ENCODE measurements at places on chromosomes 6 and 20.
A peak's percentile ranks its signal among the peaks of the same experiment; 100 is the strongest.

DNA sequence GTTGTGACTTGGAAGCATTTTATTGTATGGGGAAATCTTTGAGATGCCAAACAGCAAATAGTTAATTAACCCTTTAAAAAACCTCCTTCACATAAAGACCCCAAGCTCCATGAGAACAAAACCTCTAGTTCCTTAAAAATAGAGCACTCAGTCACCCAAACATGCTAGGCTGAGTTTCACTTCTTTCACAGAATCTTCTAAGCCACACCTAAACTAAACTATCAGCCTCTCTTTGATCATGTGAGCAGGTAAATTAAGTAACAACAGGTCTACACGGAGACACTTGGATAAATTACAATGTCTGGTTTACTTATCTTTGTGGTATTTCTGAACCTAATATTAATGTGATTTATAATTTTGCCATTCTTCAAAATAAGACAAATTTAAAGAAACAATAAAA lies 205.2 kb upstream of the MARCKS start:
- DNase-seq: no peak

GRCh38 chr6:128713461-128713860 lies 169.5 kb upstream of the LAMA2 start:
- no peak for DNase-seq

GRCh38 chr6:52125139-52125538 lies 37.7 kb upstream of the PKHD1 start:
- no peak for DNase-seq

DNA sequence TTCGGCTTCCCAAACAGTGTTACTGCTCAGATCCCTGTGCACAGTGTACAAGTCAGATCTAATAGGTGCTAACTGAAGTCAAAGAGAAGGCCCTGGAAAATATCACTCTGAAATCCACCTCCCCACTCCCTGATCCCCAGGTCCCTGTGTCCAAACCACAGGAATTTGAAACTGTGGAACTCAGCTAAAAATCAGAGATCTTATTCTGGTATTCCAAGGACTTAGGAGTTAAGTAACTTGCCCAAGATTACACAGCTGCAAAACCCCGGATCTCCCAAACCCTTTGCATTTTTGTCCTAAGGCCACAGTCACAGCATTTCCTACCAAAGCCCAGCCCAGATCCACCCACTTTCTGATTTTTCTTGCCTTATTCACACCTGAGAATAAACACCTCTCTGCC lies 32.3 kb upstream of the SLC23A2 start:
- DNase-seq: no peak

DNA sequence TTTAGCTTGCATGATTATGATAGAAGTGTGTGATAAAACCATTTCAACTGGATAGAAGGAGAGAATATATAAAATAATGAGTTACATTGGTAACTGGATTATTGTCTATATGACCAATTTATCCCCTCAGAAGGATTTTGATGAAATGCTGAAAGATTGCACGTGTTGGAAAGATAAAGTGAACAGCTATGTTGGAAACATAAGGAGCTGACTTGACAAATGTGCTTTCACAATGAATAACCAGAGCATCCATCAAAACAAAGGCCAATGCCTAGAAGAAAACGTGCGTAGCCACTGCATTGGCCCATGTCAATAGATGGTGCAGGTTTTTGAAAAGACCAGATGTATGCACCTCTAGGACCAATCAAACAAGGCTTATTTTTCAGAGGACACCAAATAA lies 168.8 kb downstream of the TMEM200A start:
- DNase-seq: no peak

DNA sequence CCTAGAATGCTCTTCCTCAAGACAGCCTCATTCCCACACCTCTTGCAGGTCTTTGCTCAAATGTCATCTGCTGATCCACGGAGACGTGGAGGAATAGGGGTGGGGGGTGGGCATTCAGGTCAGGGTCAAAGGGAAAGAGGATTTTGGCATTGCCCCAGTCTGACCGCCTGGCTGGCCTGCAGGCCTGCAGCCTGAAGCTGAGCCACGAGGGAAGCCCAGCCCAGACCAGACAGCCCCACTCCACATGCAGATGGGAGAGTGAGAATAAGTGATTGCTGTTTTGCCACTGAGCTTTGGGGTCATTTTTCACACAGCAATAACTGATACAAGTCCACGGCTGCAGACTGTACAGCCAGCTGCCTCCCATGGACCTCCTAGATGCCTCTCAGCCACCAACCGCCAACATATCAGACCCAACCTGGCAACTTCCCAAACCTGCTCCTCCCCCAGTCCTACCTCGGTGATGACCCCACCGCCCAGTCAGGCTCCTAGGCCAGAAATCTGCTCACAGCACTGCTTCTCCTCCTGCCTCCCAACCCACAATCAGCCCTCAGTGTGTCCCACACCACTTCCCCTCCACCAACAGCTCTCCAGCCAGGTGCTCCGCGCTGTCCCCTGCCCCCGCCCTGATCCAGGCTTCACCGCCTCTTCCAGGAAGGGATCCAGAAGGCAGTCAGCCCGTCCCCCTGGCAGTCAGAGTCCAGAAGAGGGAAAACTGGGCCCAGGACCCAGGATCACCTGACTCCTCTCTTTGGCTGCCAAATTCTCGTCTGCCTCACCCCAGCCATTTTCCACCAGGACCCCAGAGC lies 14.0 kb downstream of the KIAA1755 start:
- DNase-seq: no peak

- DNase-seq: no peak
Observed at GRCh38 chr6:13600036-13600435, 15.1 kb upstream of the NOL7 start.

DNA sequence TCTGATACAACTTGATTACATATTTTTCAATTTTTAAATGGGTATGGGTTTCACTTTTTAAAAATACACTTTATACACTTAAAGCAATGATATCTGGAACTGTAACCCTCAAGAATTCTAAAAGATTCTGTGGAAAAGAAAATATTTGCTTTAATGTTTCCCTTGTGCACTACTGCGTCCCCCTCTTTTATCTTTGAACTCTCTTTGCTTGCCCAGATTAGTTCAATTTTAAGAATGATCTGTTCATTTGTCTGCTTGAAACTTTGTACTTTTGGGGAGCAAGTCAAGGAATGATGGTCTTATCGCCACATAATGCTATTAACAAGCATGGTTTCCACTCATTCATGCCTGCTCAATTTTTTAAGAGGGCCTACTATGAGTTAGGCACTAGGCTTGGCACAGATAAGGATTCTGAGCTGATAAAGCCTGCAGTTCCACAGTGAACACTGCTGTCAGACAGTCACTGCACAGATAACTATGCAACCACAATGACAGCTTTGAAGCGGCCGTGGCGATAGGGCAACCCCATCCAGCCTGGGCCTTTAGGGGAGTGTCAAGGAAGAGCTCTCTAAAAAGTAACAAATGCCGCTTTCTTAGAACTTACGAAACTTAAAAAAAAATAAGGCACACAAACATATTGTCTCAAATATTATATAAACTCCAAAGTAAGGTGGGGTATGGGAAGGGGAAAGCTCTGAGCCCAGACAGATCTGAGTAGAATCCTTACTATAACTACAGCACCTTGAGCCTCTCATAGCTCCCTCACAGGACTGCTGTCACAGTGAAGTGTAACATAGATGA lies 29.7 kb downstream of the FYN start:
- DNase-seq: no peak

DNA sequence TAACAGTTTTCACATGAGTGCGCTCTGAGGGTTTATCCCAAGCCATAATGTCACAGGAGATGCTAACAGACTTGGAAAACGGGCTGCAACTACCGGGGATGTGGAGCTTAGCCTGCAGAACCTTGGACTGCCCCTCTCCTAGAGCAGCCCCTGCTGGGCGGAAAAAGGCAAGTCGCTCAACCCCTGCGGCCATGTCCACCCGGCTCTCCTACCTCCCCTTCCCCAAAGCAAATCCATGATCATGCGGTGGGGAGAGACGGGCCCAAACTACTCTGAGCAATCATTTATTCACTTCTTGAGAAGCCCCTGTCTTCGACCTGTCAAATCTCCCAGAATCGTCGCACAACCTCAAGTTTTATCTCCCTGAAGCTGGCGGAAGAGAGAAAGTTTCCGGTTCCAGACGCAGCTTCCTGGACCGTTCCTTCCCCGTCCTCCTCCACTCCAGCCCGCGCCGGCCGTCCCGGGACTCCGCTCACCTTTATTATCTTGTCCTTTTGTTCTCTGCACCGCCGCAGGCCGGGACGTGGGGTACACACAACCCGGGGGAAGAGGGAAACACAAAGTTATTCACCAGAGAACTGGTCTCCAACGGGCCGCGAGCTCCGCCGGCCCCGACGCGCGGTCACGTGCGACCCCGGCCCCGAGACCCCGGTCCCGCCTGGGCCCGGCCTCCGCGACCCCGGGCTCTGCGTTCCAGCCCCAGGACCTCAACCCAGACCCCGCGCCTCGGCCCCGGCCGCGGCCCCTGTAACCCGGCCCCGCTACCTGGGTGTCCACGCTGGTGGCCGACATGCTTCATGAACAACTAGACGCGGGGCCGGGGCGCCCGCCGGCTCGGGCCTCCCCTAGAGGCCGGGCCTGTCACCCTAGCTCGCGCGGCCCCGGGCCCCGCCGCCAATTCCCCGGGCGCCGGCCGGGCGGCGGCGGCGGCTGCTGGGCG lies 560 bp downstream of the YTHDF1 start:
- DNase-seq: peak; percentile 78

GRCh38 chr20:17661121-17661744 lies 20.8 kb downstream of the RRBP1 start:
- no peak for DNase-seq

DNA sequence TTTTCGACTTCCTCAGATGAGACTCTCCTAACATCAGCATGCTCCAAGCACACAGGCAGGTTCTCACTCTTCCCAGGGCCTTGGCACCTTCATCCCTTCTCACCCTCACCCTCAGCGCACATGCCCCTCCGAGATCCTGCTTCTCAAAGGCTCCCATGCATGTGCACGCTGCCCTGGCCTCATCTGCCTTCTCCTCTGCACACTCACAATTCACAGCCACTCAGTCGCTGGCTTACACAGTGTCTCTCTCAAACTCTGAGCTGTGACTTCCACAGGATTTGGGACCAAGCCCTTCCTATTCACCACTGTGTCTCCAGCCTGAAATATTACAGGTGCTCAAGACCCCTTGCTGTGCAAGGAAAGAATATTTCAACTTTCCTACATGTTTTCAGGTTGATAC lies 30.3 kb downstream of the WDR27 start:
- DNase-seq: no peak

DNA sequence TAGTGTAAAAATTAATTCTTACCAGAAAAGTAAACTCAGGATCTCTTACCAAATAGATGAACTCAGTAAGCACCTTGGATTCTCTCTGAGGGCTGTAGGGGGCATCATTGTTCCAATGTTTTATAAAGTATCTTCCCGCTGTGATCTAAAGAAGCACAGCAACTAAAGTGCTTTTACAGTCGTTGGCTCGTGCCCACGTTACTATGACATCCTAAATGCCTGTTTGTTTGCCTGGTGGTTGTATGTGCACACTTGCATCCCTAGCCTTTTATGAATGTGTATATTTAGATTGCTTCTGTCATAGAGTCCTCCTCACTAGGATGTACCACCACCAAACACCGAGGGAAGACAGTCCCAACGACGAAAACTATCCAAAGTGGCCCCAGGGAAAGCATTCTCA lies 34.5 kb downstream of the SLX4IP start:
- peak; percentile 92 for DNase-seq

GRCh38 chr6:25816252-25816651 lies 15.6 kb downstream of the SLC17A1 start:
- DNase-seq: no peak

- no peak for DNase-seq
Observed at GRCh38 chr20:38838326-38838725, 32.8 kb downstream of the PPP1R16B start.

DNA sequence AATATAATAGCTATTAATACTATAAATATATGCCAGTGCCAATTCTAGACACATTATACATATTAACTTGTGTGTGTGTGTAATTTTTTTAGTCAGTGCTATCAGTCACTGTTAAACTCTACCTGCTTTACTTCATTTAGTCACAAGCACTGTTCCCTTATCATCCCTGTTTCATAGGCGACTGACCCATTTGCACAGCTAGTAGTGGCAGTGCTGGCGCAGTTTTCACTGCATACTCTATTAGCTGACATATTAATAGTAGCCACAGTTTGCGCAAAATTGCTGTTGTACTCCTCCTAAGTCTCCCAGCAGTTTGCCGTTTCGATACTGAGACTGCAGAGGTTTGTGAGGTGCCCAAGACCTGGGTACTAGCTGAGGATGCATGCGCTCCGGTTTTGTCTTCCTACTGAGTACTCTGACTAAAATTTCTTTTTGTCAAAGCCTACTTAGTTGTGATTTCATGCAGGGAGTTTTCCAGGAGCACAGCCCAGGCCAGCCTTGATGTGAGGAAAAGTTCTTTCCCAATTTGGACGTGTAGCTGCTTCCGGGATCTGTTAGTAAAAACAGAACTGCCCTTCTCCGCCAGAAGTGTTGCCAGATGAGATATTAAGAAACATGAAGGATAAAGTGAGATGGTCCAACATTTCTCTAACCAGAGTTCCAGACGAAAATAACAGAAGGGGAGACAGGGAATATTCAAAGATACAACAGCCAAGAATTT lies 5.6 kb downstream of the BAG2 start:
- DNase-seq: no peak

GRCh38 chr6:126786262-126786661 lies 332.2 kb upstream of the RSPO3 start:
- DNase-seq: no peak

GRCh38 chr20:25100914-25101313 lies 19.0 kb upstream of the VSX1 start:
- no peak for DNase-seq

DNA sequence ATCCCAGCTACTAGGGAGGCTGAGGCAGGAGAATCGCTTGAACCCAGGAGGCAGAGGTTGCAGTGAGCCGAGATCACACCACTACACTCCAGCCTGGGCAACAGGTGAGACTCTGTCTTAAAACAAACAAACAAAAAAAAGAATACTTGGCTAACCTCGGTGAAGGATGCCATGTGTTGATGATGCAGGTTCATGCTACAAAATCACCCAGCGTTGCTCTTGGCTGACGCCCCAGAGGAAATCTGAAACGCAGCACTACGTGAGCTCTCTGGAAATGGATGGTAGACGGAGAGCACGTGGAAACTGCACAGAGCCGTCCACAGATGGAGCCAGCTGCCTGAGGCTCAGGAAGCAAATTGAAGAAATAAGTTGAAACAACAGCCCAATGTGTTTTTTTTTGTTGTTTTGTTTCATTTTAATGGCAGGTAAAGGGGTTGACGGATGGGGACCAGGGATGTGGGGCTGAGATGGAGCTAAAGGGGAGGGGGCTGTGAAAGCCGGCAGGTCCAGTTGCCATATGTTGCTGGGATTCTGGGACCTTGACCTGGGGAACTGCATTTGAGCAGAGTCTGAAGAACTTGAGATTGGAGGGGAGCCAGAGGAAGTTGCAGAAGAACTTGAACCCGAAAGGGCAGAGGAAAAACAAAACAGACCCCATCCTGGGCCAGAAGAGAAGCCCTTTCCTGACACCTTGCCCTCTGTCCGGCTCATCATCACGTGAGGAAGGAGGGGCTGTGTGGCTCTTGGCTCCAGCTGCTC lies 12.8 kb upstream of the MANBAL start:
- DNase-seq: peak; percentile 79

DNA sequence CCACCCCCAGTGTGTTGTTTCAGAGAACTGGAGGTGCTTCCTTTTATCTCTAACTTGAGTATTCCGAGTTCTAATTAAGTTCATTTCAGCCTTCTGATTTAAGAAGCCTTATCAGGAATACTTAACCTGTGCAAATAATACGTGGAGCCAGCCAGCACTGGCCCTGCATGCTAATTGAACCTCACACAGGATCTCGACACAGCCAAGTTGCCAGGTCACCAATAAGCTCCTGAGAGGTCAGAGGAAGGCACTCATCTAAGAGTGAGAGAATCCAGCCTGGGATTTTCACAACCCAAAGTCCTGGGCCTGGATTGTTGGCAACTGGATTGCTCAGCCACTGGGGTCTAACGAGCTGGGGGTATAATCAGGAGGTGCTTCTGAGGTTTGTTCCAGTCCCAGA lies 157.7 kb upstream of the LRFN2 start:
- no peak for DNase-seq
